ENCODE measurements at places on chromosomes 12 and 14. TPM values are rescaled to one million over a fixed set of nuclear protein-coding genes. Genes with fewer than 3 reads are reported as not detected.

The SDR9C7 gene
- total RNA-seq = not detected

The TAS2R8 gene
- total RNA-seq = not detected

The USP44 gene
- total RNA-seq = 2.9 TPM

The KLRD1 gene
- 1.5 TPM for total RNA-seq

The ASB2 gene
- 0.34 TPM for total RNA-seq

The FOXA1 gene
- total RNA-seq = not detected

The RIMBP2 gene
- total RNA-seq = not detected

The KRT74 gene
- not detected for total RNA-seq

The MORN3 gene
- total RNA-seq = not detected

The LMO3 gene
- total RNA-seq = 54.8 TPM

The TNS2 gene
- total RNA-seq = 522 TPM

The VWF gene
- 132 TPM for total RNA-seq

The SENP1 gene
- 20.3 TPM for total RNA-seq

The RNASE3 gene
- total RNA-seq = not detected

The C1R gene
- total RNA-seq = 594 TPM

The PDZRN4 gene
- total RNA-seq = 1.7 TPM

The OTX2 gene
- not detected for total RNA-seq

The PPP1R1A gene
- total RNA-seq = 959 TPM

The ABCC9 gene
- 46.7 TPM for total RNA-seq

The PCNX1 gene
- total RNA-seq = 75.2 TPM

The ERP29 gene
- 46.9 TPM for total RNA-seq

The LTB4R gene
- 8.1 TPM for total RNA-seq

The IL31 gene
- total RNA-seq = not detected

The RFLNA gene
- not detected for total RNA-seq

The HOTAIR gene
- total RNA-seq = 0.34 TPM

The VAMP1 gene
- total RNA-seq = 0.82 TPM

The PTPN11 gene
- 245 TPM for total RNA-seq

The MYH6 gene
- total RNA-seq = not detected

The RNASE1 gene
- 1,082 TPM for total RNA-seq

The PTPN21 gene
- 20.5 TPM for total RNA-seq

The ZC2HC1C gene
- 0.51 TPM for total RNA-seq

The TAS2R46 gene
- 2.4 TPM for total RNA-seq

The CLEC9A gene
- total RNA-seq = not detected

The CLEC1B gene
- total RNA-seq = not detected

The RFX4 gene
- 0.38 TPM for total RNA-seq

The PIWIL1 gene
- total RNA-seq = not detected

The PTHLH gene
- 4.2 TPM for total RNA-seq

The MMP17 gene
- 13.0 TPM for total RNA-seq

The SLC7A8 gene
- 66.9 TPM for total RNA-seq

The BCAT1 gene
- 37.4 TPM for total RNA-seq

The MUCL1 gene
- not detected for total RNA-seq

The DTX1 gene
- total RNA-seq = 42.7 TPM

The PZP gene
- total RNA-seq = 0.49 TPM

Measured in subcutaneous adipose tissue (tissue), 4 donors.